ENCODE measurements at places on chromosomes 13 and 19.

GRCh38 chr13:23709536-23709935 is 139.3 kb downstream of the TNFRSF19 start:
- DNase-seq, result no peak

DNA sequence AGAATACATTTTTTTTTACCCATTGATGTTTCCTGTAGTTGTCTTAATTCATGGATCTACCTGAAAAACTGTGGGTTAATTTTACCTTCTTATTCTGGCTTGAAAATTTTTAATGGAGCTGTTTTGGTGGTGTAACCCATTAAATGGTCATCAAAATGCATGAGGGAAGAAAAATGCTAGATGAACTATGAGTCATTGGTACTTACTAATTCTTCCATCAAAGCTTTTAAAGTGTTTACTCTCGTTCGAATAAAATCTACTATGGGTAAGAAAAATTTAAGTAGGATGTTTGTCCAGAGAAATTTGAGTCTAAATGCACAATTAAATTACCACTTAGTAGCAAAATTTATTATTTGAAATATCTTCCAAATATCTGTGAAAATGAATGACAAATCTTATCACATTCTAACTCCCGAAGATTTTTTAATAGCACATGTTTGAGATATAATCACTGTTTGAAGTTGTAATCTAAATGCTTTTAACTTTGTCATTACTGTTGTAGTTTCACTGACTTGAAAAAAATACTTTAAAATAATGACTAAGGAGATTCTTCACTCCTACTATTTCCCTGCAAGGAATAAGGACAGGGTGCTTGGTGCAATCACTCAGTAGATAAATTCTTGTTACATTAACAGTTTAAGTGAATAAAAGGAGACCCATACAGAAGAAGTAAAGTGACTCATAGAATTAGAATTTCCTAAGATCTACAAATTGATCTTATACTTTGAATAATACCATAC is 437.7 kb downstream of the IRS2 start:
- peak; percentile 48 for DNase-seq

DNA sequence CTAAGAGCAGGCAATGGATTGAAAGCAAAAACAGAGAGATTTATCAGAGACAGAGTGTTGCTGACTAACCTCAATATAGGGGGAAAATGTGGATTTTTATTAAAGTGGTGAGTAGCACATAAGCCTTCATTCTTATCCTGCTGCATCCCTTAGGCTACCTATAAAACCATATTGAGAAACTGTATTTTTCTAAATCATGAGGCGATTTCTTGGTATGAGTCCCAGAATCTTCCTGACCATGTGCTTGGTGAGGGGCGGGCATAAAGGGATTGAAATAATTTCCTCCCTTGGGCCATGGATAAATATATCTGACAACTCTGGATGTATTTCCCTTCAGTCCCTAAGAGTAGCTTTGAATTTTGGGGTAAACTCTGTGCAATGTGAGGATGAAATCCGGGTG is 72.8 kb downstream of the EFNB2 start:
- no peak for DNase-seq

- DNase-seq, result no peak
Measured at GRCh38 chr19:15696654-15697194, 23.8 kb downstream of the CYP4F12 start.

DNA sequence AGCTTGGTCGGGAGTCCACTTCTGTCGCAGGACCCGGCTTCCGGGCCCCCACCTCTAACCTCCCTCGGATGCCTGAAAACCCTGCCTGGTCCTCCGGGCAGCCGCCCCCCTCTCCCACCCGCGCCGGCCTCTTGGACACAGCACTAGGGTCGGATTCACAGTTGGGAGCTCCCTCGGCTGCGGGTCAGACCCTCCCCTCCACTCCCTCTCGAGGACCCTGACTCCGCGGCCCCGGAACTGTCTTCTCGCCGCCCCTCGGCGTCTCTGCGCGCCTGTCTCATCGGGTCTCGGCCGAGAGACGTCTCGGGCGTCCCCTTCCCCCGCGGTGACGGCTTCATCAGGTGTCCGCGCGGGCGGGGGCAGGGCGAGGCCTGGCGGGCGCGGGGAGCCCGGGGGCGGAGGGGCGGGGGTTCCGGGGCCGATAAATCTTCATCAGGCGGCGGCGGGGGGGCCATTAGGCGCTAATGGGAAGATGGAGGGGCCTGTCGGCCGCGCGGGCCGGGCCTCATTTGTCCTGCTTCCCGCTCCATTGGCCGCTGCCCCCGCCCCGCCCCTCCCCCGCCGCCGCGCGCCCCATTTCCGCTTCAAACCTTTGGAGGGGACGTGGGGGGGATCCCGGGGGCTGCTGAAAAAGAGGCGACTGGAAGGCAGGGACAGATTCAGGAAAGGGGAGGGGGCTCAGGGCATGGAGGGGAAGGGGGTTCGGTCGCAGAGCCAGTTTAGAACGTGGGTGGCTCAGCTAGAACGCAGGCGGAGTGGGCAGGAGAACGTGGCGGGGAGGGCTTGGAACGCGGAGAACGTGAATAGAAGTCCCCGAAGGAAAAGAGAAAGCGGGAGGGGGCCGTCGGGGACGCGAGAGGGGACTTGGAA is 11.8 kb upstream of the ERFL start:
- DNase-seq, result no peak

GRCh38 chr13:89796196-89796595 is 1551.3 kb upstream of the MIR17HG start:
- DNase-seq, result no peak

GRCh38 chr19:34508540-34508939 is 27.0 kb downstream of the WTIP start:
- no peak for DNase-seq

DNA sequence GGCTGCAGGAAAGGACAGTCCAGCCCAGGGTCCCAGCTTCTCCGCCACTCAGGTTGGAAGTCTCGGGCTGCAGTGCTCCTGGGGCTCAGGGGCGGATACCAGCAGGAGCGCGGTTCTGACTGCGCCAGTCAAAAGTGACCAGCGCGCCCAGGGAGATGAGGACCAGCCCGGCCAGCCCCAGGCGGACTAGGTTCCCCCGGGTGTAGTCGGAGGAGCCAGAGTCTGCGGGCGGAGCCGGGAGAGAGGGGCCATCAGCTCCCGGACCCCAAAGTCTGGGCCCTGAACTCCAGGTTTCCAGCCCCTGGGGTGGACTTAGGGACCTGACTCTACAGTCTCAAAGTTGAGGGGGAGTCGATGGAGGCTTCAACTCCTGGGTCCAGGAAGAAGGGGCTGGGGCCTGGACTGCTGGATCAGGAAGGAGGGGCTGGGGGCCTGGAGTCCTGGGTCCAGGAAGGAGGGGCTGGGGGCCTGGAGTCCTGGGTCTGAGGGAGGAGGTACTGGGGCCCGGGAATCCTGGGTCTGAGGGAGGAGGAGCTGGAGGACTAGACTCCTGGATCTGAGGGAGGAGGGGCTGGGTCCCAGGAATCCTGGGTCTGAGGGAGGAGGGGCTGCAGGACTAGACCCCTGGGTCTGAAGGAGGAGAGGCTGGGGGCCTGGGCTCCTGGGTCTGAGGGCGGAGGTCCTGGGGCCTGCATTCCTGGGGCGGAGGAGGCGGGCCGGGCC is 5.3 kb downstream of the OSCAR start:
- no peak for DNase-seq

DNA sequence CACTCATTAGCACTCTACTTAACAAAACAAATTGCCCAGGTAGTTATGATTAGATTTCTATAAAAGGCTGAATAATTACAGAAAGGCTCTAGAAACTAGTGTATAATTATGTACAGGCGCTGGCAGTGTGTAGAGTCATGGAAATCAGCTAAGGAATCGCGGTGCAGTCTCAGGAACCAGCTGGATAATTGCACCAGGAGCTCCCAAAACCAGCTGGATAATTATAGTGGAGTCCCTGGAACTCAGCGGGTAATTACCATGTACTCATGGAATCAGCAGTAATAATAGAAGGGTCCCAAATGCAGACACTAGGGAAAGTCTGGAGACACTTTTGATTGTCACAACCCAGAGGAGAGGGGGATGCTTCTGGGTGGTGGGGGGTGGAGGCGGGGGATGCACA is 23.2 kb upstream of the TTYH1 start:
- DNase-seq, result no peak

DNA sequence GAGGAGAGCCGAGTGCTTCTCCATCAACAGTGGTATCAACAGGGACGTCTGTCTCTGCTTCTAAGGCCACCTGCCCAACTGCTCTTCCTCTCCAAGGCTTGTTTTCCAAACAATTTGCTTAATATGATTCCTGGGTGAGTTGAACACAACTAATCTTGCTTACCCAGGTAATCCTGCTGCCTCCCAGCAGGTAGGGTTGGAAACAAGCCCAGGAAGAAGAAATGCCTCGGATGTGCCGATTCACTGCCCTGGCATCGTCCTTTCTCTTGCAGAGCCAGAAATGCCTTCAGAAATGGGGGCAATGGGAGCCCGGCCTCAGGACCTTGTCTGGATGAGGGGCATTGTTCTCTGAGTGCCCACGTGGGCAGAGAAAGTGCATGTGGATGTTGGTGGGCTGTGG is 51.9 kb upstream of the C1QTNF9B start:
- no peak for DNase-seq

- DNase-seq, result no peak
Measured at GRCh38 chr19:2038284-2039088, 12.6 kb downstream of the MKNK2 start.

- no peak for DNase-seq
Measured at GRCh38 chr19:46785980-46786235, 2.5 kb downstream of the SLC1A5 start.

- DNase-seq, result no peak
Measured at GRCh38 chr13:45527699-45528462, 63.1 kb downstream of the COG3 start.
